ENCODE measurements at places on chromosomes 2 and 18.
A peak's percentile ranks its signal among the peaks of the same experiment; 100 is the strongest.

- DNase-seq: peak; percentile 12
Measured at GRCh38 chr2:1799174-1799573, 54.9 kb upstream of the PXDN start.

- no peak for DNase-seq
Measured at GRCh38 chr2:215354771-215355695, 43.2 kb downstream of the ATIC start.

GRCh38 chr2:174682007-174682577 lies 82.2 kb downstream of the CHRNA1 start:
- DNase-seq: no peak

DNA sequence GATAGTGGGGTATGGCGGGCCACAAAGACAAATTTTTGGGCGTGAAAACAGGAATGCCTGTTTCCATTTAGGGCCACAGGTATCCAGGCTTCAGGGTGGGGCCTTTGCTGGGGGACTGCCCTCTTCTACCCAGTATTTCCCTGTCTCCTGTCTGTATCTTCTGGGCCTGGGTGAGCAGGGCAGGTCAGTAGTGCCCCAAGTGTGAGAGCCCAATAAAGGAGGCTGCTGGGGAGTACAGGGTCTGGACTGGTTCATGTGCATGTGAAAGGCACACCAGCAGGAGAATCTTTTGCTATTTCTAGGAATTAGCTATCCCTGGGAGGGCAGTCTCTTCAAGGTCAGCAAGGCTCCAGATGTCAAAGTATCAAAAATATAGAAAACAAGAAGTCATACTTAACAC lies 71.5 kb downstream of the MEX3C start:
- no peak for DNase-seq

GRCh38 chr2:121418494-121419058 lies 112.1 kb upstream of the RNU4ATAC start:
- DNase-seq: no peak

DNA sequence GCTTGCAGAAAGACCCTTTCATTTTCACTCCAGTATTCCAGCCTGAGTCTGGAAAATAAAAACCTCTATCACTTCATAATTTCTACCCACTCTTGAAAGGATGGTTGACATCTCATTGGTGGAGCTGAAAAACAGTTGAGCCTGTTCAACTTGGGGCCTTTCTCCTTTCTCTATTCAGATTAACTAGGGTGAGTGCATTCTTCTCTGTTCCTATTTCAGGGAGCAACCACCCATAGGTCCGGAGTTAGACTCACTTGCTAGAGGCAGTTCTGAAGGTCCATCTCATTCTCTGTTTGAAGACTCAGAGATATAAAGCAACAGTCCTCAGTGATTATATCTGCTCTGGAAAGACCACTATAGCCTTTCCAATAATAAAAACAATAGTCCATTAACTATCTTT lies 167.9 kb upstream of the SPOPL start:
- no peak for DNase-seq

Measured in COR-L47 (cell line).